Stimulated activated CD4-positive, alpha-beta T cell treated with anti-CD3 and anti-CD28 coated beads, TNF-alpha, amount 100 ng/mL, for 4 hours (primary cell): ENCODE measurements at places on chromosomes 13 and 19.

GRCh38 chr13:38702669-38703068, 15.8 kb downstream of the FREM2 start:
- DNase-seq: no peak

- no peak for DNase-seq
Observed at GRCh38 chr13:48849515-48849914, 126.2 kb upstream of the FNDC3A start.

GRCh38 chr13:79710376-79710775, 229.4 kb downstream of the NDFIP2 start:
- DNase-seq: no peak

- DNase-seq: no peak
Observed at GRCh38 chr19:10797078-10797477, 38.9 kb downstream of the TMED1 start.

DNA sequence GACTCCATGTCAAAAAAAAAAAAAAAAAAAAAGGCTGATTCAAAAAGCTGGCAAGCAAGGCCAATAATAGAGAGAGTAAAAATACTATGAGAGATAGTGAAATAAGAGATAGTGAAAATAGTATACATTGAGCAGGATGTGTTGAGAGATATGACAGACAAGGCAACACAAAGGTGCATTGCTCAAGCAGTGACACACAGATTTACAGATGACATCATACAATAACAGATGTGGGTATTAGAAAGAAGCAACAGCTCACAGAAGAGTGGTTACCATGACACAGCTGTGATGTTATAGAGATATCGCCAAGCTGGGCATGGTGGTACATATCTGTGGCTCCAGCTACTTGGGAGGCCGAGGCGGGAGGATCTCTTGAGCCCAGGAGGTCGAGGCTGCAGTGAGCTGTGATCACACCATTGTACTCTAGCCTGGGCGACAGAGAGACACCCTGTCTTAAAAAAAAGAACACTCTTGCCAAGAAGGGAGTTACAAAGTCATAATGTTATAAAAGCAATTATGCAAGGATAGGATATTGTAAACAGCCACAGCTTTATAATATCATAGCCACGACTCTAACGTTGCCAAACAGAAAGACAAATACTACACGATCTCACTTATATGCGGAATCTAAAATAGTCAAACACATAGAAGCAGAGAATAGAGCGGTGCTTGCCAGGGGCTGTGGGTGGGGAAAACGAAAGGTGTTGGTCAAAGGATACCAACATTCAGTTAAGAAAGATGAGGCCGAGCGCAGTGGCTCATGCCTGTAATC, 10.3 kb downstream of the TNFSF9 start:
- no peak for DNase-seq

GRCh38 chr19:49357186-49357585, 5.0 kb downstream of the TEAD2 start:
- DNase-seq: no peak

DNA sequence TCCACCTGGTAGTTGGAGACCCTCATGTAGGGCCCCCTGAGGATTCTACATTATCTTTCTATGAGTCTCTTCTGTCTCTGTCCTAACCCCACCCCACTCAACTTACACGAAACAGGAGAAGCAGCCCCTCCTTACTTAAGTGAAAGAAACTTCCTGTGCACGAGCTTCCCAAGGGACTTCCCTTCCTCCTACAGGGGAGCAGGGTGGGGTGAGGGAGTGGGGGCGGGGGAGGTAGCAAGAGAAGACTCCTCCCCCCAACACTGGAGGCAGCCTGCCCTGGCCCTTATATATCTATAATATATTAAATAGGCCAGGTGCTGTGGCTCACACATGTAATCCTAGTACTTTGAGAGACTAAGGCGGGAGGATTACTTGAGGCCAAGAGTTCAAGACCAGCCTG, 5.5 kb upstream of the PDE4C start:
- no peak for DNase-seq

DNA sequence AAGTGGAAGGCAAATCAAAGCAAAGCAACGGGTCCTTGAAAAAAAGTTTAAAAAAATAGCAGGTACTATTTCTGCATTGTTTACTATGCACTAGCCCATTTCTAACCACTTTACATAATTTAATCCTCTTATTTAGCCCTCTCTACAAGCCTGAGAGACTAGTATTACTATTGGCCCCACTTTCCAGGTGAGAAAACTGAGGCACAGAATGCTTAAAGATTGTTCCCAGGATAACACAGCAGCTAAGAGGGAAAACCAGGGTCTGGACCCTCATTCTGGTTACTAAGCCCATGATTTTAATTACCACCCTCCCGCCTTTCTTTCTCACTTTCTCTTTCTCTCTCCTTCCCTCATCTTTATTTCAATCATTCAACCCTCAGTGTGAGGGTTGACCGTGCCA, 5.7 kb downstream of the ZSWIM9 start:
- DNase-seq: no peak

DNA sequence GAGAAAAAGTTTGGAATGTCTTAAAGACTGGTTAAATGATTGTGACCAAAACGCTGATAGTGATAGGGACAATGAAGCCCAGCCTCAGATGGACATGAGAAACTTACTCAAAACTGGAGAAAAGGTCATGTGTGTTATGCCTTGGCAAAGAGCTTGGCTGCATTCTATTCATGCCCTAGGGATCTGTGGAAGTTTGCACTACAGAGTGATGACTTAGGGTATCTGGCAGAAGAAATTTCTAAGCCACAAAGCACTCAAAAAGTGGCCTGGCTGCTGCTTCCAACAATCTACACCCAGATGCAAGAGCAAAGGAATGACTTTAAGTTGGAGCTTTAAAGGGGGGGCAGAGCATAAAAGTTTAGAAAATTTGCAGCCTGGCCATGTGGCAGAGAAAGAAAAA, 521.3 kb downstream of the UQCRFS1 start:
- no peak for DNase-seq

DNA sequence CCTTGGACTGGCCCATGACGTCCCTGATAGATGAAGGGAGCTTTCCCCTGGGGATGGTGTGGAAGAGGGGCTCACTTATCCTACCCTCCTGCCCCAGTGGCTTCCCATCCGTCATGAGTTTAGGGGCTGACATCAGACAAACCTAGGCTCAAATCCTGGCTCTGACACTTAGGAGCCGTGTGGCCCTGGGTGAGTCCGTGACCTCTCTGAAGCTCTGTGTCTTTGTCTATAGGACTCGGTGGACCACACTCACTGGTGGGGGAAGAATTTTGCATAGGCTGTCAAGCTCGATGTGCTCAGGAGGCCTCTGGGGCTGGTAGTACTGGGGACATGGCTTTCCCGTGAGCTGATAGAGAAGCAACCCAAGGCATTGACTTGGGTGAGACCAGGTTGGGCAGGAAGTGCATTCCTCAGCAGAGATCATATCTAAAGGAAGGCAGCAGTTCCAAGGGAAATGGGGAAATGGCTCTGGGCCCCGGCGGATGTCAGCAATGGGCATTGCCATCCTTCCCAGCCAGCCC, 17.4 kb upstream of the AP1M2 start:
- DNase-seq: peak; percentile 9

DNA sequence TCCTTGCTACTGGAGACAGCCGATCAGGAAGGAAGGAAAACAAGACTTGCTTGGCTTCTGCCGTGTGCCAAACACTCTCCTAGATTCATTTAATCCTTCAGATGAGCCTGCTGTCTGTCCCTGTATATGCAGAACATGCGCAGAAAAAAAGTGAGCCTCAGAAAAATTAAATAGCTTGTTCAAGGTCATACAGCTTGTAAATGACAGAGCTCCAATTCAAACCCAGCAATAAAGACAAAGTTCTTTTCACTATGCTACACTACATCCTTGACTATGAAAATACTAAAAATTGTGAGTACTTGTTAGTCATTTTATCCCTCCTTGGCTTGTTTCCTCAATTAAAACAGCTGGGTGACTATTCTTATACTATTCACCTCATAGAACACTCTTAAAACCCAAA, 121.4 kb downstream of the KCNRG start:
- DNase-seq: no peak

DNA sequence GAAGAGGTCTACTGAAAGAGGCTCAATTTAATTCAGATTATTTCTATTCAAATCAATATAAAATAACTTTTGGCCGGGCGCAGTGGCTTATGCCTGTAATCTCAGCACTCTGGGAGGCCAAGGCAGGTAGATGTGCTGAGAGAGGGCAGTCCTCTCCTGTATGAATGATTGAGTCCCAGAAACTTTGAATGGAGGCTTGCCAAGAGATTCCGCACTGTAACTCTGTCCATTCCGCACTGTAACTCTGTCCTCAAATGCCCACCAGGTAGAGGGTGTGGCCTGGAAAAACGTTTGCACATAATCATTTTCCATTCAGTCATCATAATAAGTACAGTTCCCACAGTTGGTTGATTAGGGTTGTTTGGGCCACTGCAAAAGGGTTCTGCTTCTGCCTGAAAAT, 274.7 kb upstream of the SOX21 start:
- no peak for DNase-seq

DNA sequence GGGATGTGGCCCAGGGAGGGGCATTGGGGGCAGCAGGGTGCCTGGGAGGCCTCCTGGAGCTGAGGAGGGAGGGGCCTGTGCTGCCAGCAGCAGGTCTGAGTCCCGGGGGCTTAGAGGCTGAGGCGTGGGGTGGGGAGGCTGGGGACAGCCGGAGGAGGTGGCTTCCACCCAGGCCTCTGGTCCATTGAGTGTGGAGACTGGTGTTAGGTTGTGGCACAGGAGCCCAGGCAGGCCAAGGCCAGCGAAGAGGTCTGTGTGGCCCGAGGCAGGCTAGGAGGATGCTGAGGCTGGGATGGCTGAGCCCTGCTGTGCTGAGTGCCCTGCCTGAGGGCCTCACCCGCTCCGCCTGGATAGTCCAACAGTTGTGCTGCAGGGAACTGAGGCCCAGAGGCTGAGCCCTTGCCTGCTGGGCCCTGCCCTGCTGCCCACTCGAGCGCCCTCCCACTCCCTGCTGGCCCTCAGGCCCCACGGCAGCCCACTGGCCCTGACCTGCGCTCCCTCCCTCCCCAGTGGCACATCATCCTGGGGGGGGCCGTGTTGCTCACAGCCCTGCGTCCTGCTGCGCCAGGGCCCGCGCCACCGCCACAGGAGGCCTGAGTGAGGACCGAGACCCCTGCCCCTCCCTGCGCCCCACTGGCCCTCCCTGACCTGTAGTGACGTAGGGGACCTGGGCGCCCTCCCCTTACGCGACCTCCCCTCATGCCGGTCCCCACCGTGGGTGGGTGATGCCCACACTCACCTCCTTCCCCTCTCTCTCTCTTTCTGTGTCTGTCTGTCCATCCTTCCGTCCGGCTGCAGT, 4.9 kb upstream of the GARIN5A start:
- no peak for DNase-seq

- DNase-seq: no peak
Observed at GRCh38 chr19:57820599-57820998, 5.9 kb upstream of the ZNF552 start.

DNA sequence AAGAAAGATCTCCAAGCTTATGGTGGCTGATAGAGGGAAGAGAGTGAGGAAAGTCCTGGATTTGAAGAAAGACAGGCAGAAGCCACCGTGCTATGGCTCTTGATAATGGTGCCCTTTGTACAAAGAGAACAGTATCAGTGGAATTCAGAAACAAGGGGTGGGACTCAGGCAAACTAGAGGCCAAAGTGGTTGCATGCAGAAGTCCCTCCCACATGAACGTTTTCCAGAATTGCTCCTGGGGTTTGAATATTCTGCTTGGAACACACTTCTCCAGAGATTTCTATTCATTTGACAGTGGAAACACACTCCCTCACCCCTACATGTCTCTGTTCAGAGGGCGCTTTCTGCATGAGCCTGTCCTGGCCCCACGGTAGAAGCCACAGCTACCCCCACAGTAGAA, 10.1 kb upstream of the MBNL2 start:
- DNase-seq: no peak

DNA sequence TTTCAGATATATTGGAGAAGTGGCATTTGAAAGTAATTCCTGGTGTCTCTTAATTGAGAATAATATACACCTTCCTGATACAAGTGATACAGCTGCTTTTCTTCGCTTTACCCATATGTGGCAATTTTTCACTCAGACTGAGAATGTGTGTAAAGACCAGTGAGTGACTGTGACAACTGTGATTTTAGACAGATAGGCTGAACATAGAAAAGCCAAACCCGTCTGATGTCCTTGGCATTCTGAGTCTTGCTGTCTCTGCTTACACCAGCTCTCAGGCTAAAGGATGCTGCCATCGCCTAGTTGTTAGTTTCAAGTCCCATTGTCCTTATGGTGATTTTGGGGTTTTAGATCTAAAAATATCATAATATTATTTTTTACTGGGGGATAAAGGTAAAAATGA, 492.6 kb downstream of the RFC3 start:
- DNase-seq: no peak

DNA sequence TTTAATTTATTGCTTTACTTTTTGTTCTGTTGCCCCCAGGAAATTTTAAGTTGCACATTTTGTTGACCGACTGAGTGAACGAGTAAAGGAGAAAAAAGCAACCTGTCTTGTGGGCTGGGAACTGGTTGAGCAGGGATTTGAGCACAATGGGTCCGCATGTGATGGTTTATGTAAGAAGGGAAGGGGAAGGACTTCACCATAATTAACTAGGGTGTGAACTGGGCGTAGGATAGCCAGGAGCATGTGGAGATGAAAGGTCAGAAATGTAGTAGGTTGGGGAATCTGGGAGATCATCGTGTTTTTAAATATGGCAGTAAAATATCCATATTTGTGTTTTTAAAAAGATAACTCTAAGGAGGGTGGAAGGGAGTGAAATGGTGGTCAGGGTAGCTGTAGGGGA, 99.9 kb downstream of the GPC5 start:
- DNase-seq: no peak

GRCh38 chr19:40493778-40494177, 27.0 kb downstream of the SPTBN4 start:
- no peak for DNase-seq

- no peak for DNase-seq
Observed at GRCh38 chr13:30668312-30668711, 50.6 kb downstream of the USPL1 start.

- no peak for DNase-seq
Observed at GRCh38 chr13:81388400-81388799, 1047.5 kb upstream of the SPRY2 start.

GRCh38 chr13:94799299-94799698, 87.0 kb upstream of the SOX21 start:
- DNase-seq: no peak

- no peak for DNase-seq
Observed at GRCh38 chr13:98581971-98582702, 5.2 kb upstream of the STK24 start.

- no peak for DNase-seq
Observed at GRCh38 chr13:21130116-21130515, 46.2 kb downstream of the SKA3 start.

GRCh38 chr19:39557811-39558623, 18.1 kb upstream of the EID2 start:
- no peak for DNase-seq

- DNase-seq: no peak
Observed at GRCh38 chr13:32254416-32254815, 60.7 kb downstream of the ZAR1L start.

DNA sequence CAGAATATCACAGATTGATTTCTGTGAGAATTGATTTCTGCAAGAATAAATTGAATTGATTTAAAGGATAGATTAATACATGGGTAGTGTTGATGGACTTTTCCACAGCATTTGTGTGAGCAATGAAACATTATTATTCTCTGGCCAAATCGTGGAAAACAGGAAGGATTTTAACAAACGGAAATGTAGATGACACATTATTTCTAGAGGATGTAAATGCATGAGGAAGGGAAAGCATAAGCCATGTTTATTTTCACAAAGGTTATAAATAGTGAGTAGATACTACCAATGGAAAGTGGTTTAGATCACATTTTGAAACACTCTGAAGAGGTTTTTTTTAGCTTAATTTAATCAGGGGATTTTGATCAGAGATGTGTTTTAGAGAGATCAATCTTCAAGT, 1534.6 kb upstream of the MIR17HG start:
- DNase-seq: no peak

GRCh38 chr19:46198756-46199155, 30.8 kb upstream of the IGFL1 start:
- DNase-seq: no peak
